ENCODE measurements at places on chromosomes 6 and 20.

DNA sequence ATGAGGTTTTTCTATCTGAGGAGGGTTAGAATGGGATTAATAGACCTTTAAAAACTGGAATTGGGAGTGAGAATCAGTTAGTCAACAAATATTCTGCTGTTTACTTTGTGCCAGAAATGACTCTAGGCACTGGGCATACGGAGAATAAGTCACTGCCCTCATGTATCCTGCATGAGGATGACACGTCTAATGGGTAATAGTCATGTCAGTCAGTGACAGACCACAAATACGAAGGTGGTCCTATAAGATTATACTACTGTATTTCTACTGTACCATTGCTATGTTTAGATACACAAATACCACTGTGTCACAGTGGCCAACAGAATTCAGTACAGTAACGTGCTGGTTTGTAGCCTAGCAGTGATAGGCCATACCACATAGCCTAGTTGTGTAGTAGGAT, 30.7 kb downstream of the ZFAND3 start:
- DNase-seq, result no peak

DNA sequence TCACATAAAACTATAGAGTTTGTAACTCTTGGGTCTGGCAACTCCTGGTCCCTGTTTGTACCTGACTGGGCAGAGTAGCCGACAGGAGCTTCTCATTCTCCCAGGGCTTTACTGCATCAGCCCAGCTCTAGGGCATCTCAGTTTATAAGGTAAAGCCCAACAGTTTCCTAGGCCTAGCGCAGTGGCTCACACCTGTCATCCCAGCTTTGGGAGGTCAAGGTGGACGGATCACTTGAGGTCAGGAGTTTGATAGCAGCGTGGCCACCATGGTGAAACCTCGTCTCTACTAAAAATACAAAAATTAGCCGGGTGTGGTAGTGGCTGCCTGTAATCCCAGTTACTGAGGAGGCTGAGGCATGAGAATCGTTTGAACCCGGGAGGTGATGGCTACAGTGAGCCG, 47.8 kb downstream of the ATP9A start:
- DNase-seq, result no peak

GRCh38 chr6:158834675-158835385, 15.7 kb upstream of the EZR start:
- no peak for DNase-seq

DNA sequence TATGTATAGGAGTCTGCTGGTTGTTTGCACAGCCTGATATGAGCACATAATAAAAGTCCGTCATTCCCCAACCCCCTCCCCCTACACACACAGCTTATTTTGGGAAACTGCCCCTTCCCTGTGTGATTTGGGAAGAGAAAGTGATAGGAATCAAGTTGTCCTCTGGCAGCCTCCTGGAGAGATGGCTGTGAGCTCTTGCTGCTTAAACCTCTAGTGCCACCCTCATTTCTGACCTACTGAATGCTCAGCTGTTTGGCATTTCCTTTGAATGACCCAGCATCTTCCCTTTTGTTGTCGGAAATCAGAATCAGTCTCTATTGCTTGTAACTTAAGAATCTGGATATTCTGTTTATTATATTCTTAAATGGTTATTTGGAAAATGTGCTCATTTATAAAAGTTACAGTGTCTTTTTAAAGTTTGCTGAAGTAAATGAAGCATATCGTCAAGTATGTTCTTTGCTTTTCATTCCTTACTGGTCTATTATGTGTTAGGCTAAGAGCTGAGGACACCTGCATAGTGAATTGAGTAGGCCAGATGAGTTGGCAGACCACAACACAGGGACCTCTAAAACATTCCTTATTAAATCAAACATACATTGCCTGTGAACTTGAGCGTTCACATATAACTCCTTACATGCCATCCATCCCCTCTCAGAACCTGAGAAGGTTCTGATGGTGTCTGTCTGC, 5.5 kb downstream of the RWDD2A start:
- DNase-seq, result no peak

GRCh38 chr6:167796192-167796981, 30.3 kb upstream of the AFDN start:
- DNase-seq, result no peak

GRCh38 chr6:131755597-131755996, 44.8 kb upstream of the CTAGE9 start:
- no peak for DNase-seq

DNA sequence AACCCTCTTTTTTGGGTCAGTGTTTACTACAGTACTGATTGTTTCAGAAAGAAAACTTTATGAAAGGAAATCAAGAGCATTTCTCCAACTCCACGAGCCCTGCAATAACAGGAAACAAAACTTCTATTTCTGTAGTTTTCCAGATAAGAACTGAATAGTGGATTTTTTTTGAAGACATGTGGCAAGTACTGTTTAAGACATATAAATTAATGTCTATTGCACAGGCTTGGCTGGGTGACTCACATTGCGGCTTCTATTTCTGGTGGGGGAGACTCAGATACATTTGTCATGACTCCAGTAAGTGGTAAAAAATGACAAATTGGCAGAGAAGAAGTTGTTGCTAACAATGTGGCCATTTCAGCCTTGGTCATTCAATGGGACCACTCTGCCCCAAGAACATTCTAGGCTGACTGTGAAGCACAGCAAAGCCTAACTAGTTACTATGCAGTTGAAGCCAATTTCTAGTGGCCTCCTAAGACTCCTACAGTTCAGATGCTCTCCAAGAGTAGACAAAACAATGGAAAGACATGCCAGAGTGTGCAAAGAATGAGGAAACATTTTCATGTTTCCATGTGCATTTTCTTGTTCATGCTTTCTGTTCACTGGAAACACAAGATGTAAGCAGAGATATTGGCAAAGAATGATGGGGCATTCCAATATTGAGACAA, 200.9 kb downstream of the EDN1 start:
- DNase-seq, result no peak

- DNase-seq, result no peak
Measured at GRCh38 chr6:15698471-15698870, 35.6 kb upstream of the DTNBP1 start.

- no peak for DNase-seq
Measured at GRCh38 chr20:19083136-19083621, 129.3 kb upstream of the SLC24A3 start.

GRCh38 chr20:48834278-48834677, 6.5 kb upstream of the PREX1 start:
- no peak for DNase-seq

- DNase-seq, result no peak
Measured at GRCh38 chr20:60352596-60352995, 394.4 kb downstream of the CDH26 start.

DNA sequence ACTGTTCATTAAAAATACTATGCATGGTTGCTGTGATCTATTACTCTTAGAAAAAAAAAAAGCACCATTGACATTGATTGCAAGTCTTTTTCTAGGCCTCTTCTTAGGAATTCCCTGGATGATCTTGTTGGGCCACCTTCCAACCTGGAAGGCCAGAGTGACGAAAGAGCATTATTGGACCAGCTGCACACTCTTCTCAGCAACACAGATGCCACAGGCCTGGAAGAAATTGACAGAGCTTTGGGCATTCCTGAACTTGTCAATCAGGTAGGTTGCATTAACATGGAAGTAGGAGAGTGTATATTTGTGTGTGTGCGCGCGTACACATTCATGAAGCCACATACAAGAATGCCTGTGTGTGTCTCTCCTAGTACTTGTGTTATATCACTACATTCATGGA, 140.4 kb downstream of the NCOA3 start:
- no peak for DNase-seq

DNA sequence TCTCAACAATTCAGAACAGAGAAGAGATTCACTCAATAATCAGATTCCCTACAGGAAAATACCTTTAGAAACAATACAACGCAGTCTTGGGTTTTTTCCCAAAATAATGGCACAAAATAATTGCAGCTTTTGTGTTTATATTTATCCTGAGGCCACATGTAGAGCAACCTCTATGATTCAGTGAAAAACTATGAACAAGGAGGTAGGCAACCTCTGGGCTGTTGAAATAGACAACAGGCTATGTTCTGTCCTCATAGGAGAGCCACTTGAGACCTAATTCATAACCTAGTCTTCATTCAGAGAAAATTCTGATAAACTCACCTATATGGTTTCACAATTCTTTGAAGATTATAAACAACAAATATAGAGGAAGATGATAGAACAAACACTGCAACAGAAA, 118.3 kb downstream of the KHDC1L start:
- no peak for DNase-seq

DNA sequence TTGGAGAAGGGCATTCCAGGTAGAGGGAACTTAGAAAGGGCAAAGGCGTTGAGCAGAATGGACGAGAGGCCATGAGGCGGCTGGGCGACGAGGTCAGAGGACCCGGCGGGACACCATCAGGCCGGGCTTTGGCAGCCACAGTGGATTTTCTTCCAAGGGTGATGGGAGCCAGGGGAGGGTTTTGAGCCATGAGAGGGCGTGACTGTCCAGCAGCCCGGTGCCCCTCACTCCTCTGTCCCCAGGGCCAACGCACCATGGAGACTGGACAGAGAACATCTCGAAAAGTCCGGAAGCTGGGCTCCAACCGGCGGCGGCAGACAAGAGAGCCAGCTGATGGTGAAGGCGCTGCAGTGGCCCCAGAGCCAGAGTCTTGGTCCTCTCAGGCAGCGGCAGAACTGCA, 6.4 kb downstream of the RAB44 start:
- DNase-seq, result no peak

DNA sequence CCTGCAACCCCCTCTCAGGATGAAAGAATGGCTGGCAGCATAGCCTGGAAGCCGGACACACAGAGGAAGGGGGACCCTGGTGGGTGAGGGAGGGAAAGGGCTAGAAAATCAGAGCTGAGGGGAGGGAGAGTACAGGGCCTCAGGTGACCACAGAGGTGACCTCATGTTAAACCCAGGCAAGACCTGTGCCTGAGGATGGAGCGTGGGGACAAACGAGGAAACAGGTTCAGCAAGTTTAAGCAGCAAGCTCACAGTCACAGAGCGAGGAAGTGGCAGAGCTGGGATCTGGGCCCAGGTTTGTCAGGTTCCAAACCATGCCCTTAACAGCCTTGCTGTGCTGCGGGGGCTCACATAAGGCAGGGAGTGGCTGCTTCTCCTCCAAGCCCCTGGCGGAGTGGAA, 4.0 kb upstream of the BPI start:
- no peak for DNase-seq

DNA sequence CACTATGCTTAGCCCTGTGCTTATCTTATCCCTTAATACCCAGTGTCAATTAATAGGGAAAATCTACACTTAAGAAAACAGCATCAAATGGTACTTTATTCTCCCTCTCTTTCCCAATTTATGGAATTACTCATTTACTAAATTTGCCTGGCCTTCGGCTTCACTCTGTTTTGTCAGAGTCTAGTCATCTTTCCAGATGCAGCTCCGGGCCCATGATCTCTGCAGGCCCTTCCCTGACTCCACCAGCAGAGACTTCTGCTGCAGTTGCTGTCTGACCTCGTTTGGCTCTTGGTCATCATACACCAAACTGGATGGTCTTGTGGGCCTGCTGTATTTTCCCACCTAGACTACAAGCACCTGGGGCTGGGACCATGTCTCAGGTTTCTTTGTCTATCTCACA, 27.4 kb downstream of the MRS2 start:
- DNase-seq, result no peak

- no peak for DNase-seq
Measured at GRCh38 chr20:59600472-59600871, 3.9 kb upstream of the PHACTR3 start.

DNA sequence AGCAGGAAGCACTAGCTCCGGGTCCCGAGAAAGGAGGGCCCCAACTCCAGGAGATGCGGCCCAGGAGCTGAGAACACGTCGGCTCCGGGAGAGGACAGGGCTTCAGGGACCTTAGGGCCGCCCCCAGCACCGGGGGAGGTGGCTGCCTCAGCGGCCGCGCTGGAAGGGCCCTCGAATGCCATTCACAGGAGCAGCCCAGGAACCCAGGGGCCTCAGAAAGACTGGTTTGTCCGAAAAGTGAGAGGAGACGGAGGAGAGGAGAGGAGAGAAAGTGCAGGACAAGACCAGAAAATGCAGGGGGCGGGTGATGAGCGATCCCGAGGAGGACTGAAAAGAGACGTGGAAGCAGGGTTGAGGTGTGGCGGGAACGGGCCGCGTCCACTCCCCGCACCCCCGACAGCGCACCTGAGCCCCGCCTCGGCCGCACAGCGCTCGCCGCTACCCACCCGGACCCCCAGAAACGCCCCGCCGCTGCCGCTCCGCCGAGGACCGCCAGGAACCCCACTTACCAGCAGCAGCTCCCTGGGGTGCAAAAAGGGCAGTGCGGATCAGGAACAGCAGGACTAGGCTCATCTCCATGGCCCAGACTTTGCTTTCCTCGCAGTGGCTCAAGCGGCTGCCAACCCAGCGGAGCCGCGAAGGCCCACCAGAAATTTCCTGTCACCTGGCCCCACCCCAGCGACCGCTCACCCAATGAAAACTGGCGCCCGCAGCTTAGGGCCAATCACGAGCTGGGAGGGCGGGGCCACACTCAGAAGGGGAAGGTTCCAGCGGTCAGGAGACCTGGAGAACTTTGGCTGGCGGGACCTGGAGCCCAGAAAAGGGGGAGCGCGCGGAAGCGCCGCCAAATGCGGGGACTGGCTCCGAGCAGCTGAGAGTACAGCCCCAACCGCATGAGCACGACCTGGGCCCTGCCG, 25.4 kb downstream of the HLA-F start:
- peak; percentile 89 for DNase-seq

GRCh38 chr20:5980720-5981538, 30.5 kb downstream of the MCM8 start:
- no peak for DNase-seq

- no peak for DNase-seq
Measured at GRCh38 chr6:112310439-112311125, 36.5 kb upstream of the RFPL4B start.

GRCh38 chr6:46466570-46466969, 24.7 kb downstream of the RCAN2 start:
- DNase-seq, result no peak

DNA sequence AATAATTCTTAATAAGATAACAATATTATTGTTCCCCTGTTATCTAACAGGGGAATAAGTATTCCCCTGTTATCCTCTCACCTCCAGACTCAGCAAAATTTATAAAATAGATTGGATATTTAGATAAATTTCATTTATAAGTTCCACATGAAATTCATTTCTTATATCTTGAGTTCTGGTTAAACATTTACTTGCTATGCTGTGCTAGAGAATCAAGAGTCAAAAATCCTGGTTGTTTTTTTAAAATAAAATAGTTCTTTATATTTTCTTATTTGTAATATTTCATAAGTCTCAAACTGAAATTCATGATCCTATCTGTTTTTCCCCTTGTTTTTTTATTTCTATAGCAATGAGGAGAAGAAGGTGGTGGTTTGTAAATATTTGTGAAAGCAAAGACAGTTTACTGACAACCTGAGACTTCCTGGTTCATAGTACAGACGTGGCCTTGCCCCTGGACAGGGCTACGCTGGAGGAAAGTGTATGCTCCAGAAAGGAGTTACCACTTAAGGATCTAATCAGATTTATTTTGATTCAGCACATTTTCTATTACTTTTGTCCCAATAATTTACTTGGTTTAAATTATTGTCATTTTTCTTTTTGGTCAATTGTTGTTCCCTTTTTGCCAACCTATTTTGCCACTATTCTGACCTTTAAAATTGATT, 37.8 kb upstream of the MARCKS start:
- DNase-seq, result no peak

- DNase-seq, result no peak
Measured at GRCh38 chr6:41581381-41581991, 35.3 kb downstream of the FOXP4 start.

- DNase-seq, result no peak
Measured at GRCh38 chr6:43334466-43335095, 26.0 kb upstream of the CRIP3 start.
